ENCODE measurements at places on chromosomes 6 and 20.

- DNase-seq = peak; percentile 57
Measured at GRCh38 chr6:12761376-12762115, 45.0 kb downstream of the PHACTR1 start.

DNA sequence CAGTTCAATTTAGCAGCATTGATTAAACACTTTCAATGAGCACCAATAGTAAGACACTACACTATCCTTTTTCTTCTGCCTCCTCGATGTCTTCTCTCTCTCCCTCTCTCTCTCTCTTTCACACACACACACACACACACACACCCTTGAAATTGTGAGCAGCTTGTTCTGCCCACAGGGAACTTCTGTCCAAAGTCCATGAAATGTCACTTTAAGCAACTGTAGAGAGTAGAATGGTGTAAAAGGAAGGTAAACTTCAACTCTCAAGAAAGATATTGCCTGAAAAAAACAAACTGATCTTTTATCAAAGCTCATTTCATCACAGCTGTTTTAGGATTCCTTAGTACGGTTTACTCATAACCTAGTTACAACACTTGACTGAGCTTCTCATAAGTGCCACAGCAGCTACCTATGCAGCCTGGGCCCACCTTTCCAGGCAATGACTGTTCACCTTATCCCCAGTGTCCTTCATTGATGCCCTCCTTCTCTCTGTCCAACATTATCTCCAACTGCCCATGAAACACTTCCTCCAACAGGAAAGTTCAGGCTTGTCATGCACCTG, 107.0 kb downstream of the TNFRSF21 start:
- no peak for DNase-seq

GRCh38 chr6:37013516-37014491, 8.3 kb downstream of the FGD2 start:
- no peak for DNase-seq

GRCh38 chr6:36938536-36938935, 16.0 kb upstream of the PI16 start:
- DNase-seq = peak; percentile 99

GRCh38 chr6:122484760-122485159, 13.2 kb upstream of the SERINC1 start:
- no peak for DNase-seq

- DNase-seq = no peak
Measured at GRCh38 chr6:10558565-10558964, 37.4 kb downstream of the GCNT2 start.

GRCh38 chr6:154249499-154250298, 106.9 kb downstream of the IPCEF1 start:
- DNase-seq = no peak

DNA sequence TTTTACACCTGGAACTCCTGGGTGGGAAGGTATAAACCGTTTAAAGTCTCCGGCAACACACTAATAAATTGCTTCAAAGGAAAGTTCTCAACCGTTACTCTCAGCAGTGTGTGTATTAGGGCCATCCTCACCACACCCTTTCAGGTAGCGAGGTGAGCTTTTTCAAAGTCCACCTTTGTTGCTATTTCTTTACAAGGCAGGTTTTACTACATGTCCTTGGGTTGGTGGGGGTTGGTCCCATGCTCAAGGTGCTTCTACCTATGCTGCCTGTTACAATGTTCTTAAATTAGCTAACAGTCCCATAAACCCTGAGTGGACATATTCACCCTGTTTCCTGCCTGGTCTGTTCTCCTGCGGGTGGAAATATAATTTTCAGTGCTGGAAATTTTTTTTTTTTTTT, 13.2 kb upstream of the OSER1 start:
- no peak for DNase-seq

GRCh38 chr6:85669735-85670194, 27.1 kb upstream of the SYNCRIP start:
- peak; percentile 83 for DNase-seq

DNA sequence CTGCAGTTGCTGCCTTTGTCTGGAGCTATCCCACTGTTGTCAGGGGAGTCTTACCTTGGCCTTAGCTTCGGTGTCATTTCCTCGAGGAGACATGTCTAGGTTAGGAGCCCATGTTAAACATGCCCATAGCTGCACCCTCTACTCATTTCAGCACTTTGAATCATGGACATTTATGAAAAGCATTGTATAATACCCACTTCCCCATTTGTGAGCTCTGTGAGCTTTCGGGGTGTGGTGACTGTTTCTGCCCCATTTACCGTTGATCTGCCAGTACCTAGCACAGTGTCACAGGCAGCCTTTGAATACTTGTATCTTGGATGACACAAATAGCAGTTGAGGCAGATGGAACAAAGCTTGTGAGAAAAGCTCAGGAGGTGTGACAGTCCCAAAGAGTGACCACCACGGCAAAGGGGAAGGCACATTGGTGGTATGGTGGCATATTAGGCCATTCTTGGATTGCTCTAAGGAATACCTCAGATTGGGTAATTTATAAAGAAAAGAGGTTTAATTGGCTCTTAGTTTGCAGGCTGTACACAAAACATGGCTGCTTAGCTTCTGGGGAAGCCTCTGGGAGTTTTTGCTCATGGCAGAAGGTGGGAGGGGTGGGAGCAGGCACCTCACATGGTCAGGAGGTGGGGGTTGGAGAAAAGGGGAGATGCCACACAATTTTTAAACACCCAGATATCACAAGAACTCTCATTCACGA, 42.0 kb downstream of the JARID2 start:
- DNase-seq = no peak

- DNase-seq = no peak
Measured at GRCh38 chr6:116872771-116873170, 4.3 kb upstream of the RFX6 start.

- DNase-seq = no peak
Measured at GRCh38 chr6:117546674-117547073, 55.6 kb downstream of the GOPC start.

DNA sequence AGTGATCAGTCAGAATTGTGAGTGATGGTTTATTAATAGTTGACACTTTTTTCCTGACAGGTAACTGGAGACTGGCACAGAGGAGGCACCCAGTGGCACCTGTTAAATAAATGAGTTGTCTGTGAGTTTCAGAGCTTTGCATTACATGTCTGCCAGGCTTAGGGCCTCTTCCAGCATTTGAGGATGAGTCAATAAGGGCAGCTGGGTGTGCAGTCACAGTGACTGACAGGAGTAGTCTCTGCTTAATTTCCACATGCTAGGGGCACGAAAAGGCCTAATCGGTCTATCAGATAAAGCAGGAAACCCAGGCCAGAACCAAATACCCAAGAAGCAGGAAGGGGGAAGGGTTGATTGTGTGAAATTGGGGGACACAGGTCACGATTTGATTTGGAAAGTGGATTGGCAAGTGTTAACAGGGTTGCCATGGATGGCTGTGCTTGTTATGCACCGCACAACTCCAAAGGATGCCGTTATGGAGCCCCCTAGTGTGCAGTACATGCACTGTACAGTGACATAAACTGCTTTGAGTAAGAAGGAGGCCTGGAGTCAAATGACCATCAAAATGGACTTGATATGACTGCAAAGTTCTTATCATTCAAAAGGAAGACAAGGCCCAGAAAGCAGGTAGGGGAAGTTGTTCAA, 111.9 kb upstream of the GGTLC1 start:
- peak; percentile 43 for DNase-seq

DNA sequence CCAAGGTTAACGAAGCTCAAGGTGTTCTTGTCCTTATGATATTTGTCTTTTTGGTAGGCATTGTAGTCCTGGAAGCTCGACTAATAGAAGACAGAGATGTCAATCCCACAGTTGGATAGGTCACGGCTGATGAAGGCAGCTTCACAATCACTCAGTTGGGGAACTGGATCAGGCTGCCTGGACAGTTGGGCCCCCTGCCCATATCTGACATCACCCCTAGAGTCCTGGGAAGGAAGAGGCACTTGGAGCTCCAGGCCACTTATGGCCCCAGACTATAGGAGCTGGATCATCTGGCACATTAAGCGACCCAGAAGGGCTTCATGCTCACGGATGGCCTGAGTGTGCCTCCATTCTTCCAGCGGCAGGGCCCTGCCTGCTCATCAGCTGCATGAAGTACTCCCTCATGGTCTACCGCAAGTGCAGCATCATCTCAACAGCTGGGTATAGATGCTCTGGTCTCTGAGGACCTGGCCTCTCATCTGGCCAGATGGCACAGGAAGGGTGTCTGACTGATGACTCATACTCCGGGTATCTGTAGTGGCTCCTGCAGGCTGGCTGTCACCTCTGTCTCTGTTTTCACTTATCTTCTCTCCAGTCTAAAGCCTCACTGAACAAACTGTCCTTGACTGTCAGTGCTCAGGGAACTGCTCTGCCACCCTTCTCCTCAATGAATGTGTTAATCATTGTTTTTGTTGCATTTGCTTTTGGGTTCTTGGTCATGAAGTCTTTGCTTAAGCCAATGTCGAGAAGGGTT, 29.2 kb upstream of the SSR1 start:
- no peak for DNase-seq

DNA sequence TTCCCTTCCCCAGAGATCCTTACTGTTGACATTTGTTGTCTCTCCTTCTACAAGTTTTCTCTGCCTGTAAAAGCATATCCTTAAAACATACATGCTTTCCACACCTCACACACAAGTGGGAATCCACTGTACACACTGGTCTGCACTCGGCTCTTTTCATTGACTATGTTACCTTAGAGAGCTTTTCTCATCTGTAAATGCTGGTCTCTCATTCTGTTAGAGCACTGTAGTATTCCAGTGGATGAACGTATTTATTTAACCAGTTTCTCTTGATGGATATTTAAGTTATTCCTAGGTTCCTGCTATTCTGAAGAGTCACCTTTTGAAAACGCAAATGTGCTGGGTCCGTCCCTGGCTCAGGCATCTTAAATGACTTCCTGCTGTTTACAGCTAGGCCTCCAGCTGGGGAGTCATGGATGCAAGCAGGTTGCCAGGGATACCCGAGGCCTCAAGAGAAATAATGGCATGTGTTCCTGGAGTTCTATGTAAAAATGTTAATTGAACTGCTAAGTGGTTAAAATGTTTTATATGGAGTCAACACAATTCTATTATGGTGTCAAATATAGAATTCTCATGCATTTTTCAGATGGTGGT, 61.1 kb upstream of the TGM3 start:
- DNase-seq = no peak

GRCh38 chr20:36463212-36464061, 77.9 kb upstream of the MYL9 start:
- no peak for DNase-seq

All from iris pigment epithelial cell (primary cell).